Stimulated activated CD8-positive, alpha-beta memory T cell treated with anti-CD3 and anti-CD28 coated beads, Interleukin-4, amount 100 ng/mL, for 24 hours (primary cell): ENCODE measurements at places on chromosomes 12 and 14.
A peak's percentile ranks its signal among the peaks of the same experiment; 100 is the strongest.

DNA sequence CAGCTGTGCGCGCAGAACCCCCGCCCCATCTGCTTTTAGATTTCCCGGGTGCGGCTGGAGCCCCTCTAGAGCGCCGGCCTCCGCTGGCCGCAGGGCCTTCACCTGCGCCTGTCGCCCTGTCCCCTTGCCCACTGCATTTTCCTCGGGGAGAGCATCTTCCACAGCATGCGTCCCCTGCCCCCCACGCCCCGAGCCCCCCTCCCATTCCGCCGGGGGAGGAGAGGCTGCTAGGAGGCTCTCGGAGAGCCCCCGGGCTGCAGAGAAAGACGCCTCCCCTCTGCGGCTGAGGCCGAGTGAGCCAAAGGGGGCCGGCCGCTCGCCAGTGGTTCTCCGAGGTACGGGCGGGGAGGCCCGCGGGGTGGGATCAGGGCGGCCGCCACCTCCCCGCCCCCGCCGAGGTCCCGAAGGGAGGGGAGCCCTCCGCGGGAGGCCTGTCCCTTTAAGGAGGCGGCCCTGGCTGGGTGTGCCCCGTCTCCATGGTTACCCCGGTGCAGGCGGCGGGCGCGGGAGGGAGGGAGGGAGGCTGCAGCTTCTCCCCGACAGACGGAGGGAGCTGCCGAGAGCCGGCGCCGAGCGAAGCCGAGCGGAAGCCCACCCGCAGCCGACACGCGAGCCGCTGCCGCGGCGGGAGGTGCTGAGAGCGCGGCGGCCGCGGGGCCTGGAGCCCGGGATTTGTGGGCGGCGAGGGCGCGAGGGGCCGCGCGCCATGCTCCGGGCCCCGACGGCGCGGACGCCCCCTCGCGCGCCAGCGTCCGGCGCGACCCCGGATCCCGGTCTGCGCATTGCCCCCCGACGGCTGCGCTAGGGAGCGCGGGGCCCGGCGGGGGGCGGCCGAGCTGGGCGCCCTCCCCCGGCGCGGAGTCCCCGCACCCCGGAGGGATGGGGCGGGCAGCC is at the start of gene KCNH3:
Gene KCNH3 (plus strand): TSS at position 521 of the 894 bp plus-strand sequence. CDS start 387 bp downstream, outside the sequence.
- peak; percentile 80 for DNase-seq

GRCh38 chr14:103828315-103828967 is 18.9 kb downstream of the PPP1R13B start:
- no peak for DNase-seq

GRCh38 chr12:95574799-95575452 is 23.6 kb upstream of the USP44 start:
- no peak for DNase-seq

DNA sequence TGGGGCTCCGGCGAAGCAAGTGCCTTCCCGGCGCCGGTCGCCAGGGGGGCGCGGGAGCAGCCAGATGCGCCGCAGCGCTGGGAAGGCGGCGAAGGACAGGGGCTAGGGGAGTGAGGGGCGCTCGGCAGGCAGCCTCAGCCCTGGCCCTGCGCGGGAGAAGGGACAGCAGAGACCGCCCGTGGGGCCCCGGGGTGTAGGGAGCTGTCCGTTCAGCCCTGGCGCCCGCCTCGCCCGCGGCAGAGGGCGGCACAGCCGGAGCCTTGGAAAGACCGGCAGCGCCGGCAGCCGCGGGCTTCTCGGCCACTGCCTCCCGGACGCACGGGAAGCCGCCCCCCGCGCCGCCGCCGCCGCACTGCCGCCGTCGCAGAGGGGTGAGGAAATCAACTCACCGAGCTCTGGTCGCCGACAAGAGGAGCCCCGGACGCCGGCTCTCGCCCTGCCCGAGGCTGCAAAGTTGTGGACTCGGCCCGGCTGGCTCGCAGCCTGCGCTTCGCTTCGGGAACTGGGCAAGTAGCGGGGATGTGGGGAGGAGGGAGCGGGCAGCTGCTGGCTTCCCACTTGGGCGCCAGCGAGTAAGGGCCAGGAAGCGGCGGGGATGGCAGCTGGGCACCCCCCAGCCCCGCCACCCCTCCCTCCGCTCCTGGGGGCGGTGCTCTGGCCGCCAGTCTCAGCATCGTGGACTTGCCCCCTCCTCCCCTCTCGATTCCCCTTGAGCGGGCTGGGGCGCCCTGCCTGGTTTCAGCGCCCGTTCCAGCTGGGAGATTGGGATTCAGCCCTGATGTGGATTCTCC is at the start of gene ZDHHC22:
Gene ZDHHC22 (minus strand): TSS at position 578 of the 791 bp plus-strand sequence. CDS start 2,053 bp downstream, outside the sequence.
- no peak for DNase-seq

GRCh38 chr14:60101786-60102185 is 10.1 kb downstream of the PCNX4 start:
- DNase-seq: no peak

DNA sequence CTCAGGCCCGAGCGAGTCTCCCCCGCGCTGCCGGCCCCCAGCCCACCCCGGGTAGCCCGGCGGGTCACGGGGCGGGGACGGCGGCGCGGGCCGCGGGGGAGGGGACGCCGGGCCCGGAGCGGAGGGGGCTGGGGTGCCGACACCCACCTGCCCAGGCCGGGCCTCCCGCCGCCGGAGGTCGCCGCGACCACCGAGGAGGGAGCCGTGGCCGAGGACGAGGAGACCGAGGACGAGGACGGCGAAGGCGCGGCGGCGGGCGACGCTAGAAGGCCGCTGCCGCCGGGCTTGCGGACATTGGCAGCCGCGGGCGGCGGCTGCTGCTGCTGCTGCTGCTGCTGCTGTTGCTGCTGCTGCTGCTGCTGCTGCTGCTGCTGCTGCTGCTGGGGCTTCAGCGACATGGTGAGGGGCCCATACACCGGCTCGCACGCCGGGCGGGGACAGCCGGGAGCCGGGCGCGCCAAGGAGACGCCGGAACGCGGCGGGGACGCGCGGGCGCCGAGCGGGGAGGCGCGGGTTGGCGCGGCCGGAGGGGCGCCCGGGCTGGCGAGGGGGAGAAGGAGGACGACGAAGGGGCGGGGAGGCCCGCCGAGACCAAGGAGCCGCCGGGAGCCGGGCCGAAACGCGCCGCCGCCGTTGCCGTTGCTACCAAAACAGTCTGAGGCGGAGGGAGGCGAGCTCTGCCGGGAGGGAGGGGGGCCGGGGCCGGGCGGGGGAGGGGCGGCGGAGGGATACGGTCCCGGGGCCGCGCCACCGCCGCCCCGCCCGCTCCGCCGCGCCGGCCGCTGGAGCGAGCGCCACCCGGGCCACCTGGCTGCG is at the start of gene ATXN2:
Gene ATXN2 (minus strand): TSS at position 679 of the 816 bp plus-strand sequence. CDS start 281 bp downstream, at position 398.
- DNase-seq: peak; percentile 54

DNA sequence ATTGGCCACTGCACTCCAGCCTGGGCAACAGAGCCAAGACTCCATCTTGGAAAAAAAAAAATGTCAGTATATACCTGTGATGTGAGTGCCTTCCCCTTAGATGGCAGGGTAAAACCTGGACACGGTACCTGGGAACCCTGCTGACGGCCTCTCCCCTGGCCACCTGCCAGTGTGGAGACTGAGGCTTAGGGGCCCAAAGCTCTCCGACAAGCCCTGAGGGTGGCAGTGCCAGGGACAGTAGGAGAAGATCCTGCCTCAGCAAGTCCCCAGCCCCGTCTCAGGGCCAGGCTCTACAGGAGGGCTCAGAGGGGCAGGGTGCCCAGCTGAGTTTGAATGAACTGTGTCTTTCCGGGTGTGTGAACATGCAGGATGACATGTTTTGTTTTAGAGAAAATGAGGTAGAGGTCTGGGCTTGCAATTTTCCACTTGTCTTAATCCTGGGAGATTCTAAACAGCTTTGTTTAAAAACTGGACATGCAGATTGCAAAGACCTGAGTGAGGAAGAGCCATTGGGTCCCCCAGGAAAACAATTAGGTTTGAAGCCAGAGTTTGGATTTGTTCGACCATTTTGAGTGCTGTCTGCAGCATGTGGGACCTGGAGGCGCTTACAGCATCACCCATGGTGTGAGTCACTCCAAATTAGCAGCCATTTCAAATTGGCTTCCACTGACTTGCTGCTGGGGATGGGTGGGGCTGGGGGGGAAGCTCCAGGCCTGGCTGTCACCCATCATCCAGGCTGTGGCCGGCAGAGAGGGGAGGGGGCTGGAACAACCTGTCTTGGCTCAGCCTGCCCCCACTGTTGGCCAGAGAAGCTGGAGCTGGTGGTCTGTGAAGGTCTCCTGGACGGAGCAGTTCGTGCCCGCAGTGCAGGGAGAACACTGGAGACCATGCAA is 10.8 kb downstream of the TSPAN9 start:
- no peak for DNase-seq

GRCh38 chr12:24760162-24760561 is 188.7 kb downstream of the BCAT1 start:
- no peak for DNase-seq

GRCh38 chr12:47892819-47893218 is 12.0 kb downstream of the VDR start:
- DNase-seq: no peak

DNA sequence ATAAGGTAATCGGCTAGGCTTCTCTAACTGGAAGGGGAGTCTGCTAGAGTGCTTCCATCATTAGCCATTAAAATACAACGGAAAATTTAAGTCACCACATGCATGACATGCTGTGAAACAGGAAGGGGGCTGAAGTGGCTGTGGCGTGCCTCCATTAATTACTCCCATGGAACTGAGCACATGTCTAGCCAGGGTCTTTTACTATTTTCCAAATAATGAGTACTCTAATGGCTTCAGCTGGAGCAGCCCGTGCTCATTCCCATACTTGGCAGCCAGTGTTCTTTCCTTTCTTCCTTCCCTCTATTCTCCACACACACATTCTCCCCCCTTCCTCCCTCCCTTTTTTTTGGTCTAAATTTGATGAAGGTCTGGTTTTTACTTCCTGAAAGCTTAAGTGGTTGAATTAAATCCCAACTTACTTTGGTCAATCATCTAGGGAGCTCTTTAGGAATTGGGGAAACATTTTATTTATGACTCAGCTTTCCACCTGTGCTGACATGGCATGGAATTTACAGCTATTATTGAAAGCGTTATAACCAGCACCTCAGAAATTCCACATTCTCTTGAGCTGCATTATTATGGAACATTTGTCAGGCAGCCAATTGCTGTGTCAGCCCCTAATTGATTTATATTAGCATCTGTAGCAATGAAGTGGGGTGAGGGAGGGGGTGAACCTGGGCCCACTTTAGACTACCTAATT is 72.3 kb downstream of the LRIG3 start:
- DNase-seq: no peak

DNA sequence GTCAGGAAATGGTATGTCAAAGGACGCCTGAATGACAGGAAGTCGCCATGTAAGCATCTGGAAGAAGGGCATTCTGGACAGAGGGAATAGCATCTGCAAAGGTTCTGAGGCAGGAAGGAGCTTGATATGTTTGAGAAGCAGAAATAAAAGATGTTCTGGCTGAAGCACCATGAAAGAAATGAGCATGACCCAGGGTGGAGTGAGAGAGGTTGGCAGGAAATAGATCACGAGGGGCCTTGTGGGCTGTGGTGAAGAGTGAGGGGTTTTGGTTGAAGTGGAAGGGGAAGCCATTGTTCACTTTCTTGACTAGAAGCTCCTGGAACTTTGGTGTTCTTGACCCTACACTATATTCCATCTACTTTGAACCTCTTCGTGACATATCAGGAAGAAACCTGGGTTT is 99.4 kb upstream of the PARP11 start:
- DNase-seq: no peak

- DNase-seq: no peak
Measured at GRCh38 chr14:22929961-22930364, 787 bp upstream of the PRMT5 start.

GRCh38 chr14:33564774-33565630 is 385.9 kb downstream of the EGLN3 start:
- no peak for DNase-seq

DNA sequence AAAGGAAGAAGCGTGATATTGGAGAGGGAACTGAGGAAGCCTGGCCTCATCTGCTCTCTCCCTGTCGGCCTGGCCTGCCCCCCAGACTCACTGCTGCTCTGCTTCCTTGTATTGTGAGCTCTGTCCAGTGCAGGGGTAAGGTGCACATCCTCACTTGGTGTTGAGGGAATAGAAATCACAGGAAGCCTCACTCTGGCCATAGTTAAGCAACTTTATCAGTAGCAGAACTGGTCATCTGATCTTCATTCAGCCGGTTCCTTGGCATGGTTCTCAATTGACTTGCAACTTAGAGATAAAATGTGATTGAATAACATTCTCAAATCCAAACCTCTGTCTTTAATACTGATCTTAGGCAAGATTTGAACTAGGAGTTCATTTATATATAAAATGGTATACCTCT is 11.5 kb upstream of the CCDC175 start:
- DNase-seq: no peak

- no peak for DNase-seq
Measured at GRCh38 chr12:65125975-65126374, 4.9 kb upstream of the WIF1 start.

GRCh38 chr14:28946267-28946666 is 179.7 kb downstream of the FOXG1 start:
- no peak for DNase-seq

- DNase-seq: no peak
Measured at GRCh38 chr14:77004711-77005460, 23.6 kb downstream of the IRF2BPL start.

DNA sequence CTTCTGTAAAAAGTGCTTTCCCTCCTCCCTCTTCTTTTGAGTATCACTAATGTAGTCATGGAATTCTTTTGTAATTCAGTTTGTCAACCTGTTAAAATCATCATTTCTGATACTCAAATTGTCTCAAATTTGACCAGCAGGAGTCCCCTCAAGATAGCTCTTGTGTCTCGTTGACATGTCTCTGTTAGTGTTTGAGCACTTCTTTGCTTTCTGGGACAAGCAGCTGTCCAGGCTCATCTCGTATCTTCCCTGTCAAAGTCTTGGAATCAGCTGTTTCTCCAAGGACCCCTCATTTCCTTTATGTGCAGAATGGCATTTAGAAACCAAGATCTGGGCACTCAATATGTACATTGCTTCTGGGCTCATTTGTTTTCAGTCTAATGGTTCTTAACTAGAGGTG is 10.7 kb downstream of the CIPC start:
- DNase-seq: no peak

- no peak for DNase-seq
Measured at GRCh38 chr12:50415899-50416479, 15.3 kb downstream of the LARP4 start.

DNA sequence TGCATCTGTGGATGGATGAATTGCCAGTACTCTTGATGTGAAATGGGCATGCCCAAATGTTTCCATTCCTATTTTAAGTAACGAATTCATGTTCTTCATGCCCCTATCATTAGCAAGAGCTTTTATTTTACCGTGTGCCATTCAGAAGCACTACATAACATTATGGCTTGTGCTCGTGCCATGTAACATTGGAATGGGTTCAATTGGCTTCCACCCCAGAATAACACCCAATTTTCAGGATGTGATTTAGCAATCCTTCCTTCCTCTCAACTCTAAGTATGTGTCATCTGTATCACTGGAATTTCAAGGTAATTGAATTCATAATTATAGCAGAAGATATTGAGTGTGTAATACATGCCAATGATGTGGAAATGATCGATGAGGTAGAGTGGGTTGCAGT is 145.8 kb upstream of the TMPO start:
- no peak for DNase-seq

DNA sequence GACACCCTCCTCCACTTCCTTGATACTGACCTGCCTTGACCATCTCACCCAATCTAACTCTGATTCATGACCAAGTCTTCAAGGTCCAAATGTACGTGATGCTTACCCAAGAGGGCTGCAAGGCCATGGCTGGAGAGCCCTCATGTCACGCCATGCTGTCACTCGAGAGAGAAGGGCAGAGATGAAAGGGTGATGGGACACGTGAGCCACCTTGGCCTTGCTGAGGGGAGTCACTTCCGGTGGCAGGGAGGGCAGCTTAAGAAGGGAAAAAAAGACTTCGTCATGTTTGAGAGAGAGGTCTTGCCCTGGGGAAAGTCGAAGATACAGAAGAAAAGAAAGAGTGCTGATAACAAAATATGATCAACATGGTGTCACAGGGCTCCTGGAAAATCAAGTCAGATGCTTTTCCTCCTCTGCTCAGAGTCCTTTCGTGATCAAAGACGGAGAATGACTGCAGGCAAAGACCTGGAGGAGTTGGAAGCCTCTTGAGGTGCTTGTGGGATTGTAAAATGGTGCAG is 3.3 kb upstream of the SCARB1 start:
- DNase-seq: no peak
